KBM-7 (cell line): ENCODE measurements at places on chromosomes 16 and 17.
A peak's percentile ranks its signal among the peaks of the same experiment; 100 is the strongest.

- no peak for DNase-seq
These were observed 109.7 kb downstream of the VAT1L start for GRCh38 chr16:77897831-77898605.

- no peak for DNase-seq
These were observed 34.5 kb upstream of the TNRC6A start for GRCh38 chr16:24694931-24695330.

DNA sequence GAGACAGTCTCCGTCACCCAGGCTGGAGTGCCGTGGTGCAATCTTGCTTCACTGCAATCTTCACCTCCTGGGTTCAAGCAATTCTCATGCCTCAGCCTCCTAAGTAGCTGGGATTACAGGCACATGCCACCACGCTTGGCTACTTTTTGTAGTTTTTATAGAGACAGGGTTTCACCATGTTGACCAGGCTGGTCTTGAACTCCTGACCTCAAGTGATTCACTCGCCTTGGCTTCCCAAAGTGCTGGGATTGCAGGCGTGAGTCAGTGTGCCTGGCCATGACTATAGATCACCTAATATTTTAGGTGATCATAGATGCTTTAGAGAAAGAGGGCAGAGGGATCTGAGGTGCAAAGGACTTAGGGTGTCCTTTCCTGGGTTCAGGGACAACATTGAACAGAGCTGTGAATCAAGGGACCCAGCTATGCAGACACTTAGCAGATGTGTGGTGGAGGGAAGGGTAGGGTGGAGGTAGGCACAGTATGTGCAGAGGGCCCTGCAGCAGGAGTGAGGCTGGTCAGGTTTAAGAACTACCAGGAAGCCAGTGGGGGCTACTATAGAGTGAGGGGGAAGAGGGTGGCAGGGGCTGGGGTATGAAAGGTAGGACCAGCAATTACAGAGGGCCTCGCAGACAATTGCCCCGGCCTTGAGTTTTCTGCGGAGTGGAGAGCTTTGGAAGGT, 116.5 kb downstream of the CMIP start:
- DNase-seq = no peak

- peak; percentile 11 for DNase-seq
These were observed 20.5 kb upstream of the SDR42E2 start for GRCh38 chr16:22141767-22142166.

DNA sequence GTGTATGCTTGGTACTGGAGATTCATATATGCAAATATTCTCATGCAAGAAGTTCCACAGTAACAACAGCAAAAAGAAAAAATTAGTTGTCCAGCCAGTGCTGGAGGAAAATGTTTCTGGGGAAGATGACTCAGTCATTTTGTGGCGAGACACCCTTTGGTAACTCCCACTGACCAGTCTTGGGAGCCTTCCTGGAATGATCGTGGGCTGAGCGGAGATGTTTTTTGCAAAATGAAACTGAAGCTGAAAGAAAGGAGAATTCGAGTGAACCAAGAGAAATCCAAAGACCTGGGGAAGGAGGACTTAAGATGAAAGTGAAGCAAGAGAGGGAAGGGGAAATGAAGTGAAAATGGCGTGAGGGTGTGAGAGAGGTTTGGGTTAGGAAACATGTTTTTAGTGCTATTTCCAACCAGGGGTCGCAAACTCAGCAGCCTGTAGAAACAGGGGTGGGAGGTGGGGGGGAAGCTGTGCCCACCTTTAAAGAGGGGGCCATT, 5.2 kb downstream of the ITPRIPL2 start:
- peak; percentile 74 for DNase-seq

GRCh38 chr16:47284999-47285398, 141.3 kb upstream of the NETO2 start:
- DNase-seq = no peak

GRCh38 chr17:58710948-58711552, 18.6 kb downstream of the RAD51C start:
- peak; percentile 59 for DNase-seq

- no peak for DNase-seq
These were observed 8.8 kb upstream of the ITGB4 start for GRCh38 chr17:75712446-75712845.

DNA sequence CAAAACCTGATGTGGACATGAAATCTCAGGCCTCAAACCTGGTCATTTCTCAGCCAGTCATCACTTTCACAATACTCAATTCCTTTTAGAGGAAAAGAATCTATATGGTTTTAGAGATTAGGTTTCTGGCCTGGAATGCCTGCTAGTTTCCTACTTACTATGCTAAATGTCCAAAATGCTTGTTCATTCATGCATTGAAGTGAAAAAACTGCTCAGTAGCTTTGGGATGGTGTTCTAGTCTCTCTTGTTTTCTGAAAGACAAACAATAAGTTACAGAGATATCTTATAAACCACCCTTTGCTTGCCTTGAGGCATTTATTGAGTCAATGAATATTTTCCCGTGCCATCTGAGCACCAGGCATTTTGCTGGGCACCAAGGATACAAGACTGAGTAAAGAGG, 1146.5 kb upstream of the GOT2 start:
- DNase-seq = no peak

DNA sequence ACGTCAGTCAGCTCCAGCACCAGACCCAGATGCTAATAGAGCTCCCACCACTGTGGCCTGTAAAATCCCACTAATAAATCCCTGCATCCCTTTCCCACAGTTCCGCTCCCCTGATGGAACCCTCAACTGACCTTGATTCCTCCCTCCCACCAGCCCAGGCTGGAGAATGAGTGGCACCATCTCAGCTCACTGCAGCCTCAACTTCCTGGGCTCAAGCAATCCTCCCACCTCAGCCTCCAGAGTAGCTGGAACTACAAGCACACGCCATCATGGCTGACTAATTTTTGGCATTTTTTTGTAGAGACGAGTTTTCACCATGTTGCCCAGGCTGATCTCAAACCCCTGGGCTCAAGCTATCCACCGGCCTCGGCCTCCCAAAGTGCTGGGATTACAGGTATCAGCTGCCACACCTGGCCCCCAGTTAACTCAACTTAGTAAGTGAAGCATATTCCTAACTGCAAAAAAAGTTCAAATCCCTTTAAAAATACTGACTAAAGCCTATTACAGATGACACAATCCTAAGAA, 15.6 kb downstream of the USP7 start:
- no peak for DNase-seq

DNA sequence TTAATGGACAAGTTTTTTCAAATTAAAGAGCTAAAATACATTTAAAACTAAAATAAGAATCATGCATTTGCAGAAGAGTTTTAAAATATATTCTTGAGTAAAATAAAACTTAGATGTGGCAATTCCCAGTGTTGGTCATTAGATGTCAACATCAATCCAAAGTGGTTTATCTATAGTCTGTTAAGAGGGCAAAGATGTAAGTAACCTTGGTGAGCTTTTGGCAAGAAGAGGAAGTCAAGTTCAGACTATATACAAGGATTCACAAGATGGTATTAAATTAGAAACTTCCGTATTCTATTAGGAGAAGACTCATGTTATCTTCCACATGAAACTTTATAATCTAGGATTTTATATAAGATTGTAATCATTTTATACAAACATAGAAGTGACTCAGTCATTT, 73.1 kb downstream of the CEP95 start:
- DNase-seq = no peak

- no peak for DNase-seq
These were observed 2.1 kb downstream of the CCL4L2 start for GRCh38 chr17:36212966-36213365.

GRCh38 chr16:66507731-66508239, 42.1 kb downstream of the TK2 start:
- DNase-seq = no peak

DNA sequence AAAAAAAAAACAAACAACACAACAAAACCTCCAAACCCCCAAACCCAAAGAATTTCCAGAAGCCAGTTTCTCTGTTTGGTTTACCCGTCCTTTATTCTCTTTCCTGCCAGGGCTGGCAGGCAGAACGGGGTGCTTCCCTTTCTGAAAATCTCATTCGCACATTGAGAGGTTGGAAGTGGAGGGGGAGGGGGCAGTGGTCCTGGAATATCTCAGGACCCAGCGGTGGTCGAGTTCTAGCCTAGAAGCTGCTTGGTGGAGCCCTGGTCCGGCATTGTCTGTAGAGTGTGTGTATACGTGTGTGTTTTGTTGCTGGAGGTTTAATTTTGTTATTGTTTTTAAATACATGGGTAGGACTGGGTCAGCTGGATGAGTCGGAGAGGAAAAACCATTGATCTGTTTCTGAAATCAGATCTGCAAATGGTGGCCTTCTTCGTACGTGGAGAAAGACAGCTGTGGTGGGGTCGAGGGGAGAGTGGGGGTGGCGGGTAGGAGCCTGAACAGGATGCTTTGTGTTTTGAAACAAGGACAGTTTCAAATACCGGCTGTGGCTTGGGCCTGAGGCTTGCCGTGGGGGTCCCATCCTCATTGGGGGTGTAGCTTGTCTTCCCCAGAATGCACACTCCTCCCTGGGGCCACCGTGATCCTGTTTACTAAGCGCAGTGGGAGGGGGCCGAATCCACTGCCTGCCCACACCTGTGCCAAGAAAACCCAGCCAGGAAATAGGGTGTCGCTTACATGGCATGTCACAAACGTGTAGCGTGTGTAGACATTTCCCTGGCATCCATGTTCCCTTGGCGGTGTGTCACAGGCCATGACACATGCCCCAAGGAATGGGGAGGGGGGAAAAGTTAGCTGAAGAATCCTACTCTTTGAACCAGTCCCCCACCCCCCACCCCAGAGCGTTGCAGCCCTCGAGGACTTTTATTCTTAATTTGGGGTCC, 1.6 kb downstream of the CMIP start:
- no peak for DNase-seq

DNA sequence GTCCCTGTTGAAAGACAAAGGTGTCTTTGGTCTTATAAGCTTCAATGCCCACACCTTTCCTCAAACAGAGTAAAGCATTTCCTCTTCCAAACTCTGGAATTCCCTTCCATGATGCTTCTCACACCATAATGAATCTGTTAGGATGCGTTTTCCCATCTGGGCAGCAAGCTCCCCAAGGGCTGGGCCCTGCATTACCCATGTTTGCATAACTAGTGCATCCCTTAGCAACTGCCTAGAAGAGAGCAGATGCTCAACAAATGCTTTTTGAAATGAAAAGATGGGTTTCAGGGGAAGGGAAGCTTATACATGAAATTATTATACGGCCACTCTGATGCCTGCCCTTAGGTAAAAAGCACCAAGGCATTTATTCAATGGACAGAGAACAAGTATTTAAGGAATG, 124.5 kb upstream of the CCL2 start:
- DNase-seq = no peak

- no peak for DNase-seq
These were observed 375.9 kb downstream of the CDH13 start for GRCh38 chr16:83002351-83003334.

GRCh38 chr16:69157196-69157595, 24.7 kb downstream of the UTP4 start:
- no peak for DNase-seq

GRCh38 chr16:87206646-87207451, 110.3 kb downstream of the C16orf95 start:
- DNase-seq = no peak

DNA sequence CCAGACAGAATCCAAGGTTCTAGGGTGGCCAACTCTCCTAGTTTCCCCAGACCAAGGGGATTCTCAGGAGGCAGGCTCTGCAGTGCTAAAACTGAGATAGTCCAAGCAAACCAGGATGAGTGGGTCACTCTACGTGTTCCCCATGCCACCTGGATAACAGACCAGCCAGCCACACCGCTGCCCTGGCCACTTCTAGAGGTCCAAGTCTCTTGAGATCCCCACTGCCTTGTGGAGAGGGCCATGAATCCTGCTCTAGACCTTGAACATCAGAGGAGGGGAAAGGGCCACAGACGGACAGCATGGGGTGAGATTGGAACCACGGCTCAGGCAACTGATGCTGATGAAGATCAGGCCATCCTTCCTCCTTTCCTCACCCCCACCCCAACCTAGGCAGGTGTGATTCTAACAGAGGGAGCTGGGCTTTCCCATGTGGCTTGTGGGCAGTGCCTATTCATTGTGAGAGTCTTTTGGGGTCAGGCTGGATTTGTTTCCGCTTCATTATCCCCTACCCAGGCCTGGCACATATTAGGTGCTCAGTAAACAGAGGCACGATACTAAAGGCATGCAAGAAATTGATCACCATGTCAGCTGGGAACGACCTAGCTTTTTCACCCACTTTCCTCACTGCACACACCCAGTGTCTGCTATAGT, 16.8 kb upstream of the TVP23A start:
- DNase-seq = no peak

GRCh38 chr16:88608076-88608475, 30.3 kb upstream of the IL17C start:
- DNase-seq = no peak

DNA sequence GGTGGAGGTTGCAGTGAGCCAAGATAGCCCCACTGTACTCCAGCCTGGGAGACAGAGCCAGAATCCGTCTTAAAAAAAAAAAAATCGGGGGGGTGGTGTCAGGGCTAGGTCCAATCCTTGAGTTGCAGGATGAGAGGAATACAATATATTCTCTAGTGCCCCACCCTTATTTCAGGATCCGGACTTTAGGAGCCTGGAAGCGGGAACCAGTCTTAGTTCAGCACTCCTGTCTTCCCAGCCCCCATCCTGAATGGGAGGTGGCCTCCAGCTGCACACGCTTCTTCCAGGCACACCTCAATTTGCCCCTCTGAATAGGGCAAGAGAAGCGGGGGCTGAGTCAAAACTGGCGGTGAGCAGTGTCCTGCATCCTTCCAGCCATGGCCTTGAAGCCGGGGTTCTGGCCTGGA, 1.6 kb downstream of the FHOD1 start:
- DNase-seq = no peak

DNA sequence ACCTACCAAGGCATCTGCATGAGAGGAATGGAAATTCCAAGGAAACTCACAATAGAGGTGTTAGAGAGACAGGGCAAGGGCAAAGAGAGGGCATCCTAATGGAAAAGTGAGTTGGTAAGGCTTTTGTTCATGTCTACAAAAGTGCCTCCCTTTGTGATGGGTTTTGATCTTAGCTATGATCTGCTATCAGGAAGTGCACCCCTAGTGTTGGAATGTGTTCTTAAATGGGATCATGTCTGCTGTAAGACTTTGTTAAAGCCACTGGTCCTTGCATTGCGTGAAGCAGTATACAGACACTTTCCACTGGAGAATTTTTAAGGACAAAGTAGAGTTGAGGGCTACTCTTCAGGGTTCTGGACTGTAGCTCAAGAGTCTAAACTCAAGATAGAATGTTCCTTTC, 92.0 kb downstream of the MAP2K6 start:
- DNase-seq = peak; percentile 7

GRCh38 chr17:55383771-55384642, 37.6 kb downstream of the MMD start:
- DNase-seq = no peak

DNA sequence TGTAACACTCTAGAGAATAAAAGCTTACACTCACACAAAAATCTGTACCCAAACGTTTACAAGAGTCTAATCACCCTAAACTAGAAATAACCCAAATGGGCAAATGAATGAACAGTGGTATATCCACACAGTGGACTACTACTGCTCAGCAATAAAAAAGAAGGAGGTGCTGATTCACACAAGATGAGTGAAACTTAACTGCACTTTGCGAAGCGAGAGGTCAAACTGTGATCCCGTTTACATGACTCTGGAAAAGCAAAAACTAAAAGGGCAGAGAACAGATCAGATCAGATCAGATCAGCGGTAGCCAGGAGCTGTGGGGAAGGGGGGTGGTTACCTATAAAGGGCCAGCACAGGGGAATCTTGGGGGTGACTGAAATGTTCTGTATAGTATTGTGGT, 113.4 kb downstream of the TRIM37 start:
- DNase-seq = no peak

GRCh38 chr17:16377941-16378341, 3.0 kb upstream of the UBB start:
- DNase-seq = no peak
